Activated CD8-positive, alpha-beta memory T cell treated with anti-CD3 and anti-CD28 coated beads, Interleukin-2, amount 10 ng/mL, durations not matched to agents 7 days and 5 days (primary cell): ENCODE measurements at places on chromosomes 4 and X. TPM values are rescaled to one million over a fixed set of nuclear protein-coding genes. Genes with fewer than 3 reads are reported as not detected.

The DRD5 gene
- not detected for total RNA-seq

DNA sequence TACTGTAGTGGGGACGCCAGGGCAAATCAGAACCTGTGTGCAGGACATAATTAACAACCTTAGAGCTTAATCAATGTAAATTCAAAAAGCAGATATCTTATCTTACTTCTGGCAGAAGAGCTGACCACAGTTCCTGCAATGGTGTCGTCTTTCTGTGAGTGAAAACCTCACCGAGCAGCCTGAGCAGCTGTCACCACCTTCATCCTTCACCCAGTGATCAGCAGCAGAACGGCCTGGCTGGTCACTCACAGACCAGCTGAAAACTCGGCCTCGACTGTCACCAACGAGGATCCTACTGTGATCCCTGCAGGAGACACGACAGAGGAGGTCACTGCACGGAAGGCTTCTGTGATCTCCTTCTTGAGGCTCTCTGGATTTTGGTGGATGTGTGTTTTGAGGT is 94.2 kb downstream of the CDS1 start:
- no peak for DNase-seq

The SLC26A1 gene
- not detected for total RNA-seq

The PRAF2 gene
- total RNA-seq = 21.6 TPM

GRCh38 chr4:20378181-20378580 is 126.5 kb downstream of the SLIT2 start:
- DNase-seq = no peak
